Stimulated activated CD8-positive, alpha-beta memory T cell treated with anti-CD3 and anti-CD28 coated beads, Interleukin-4, amount 100 ng/mL, for 1 hour (primary cell): ENCODE measurements at places on chromosomes 4 and X.

DNA sequence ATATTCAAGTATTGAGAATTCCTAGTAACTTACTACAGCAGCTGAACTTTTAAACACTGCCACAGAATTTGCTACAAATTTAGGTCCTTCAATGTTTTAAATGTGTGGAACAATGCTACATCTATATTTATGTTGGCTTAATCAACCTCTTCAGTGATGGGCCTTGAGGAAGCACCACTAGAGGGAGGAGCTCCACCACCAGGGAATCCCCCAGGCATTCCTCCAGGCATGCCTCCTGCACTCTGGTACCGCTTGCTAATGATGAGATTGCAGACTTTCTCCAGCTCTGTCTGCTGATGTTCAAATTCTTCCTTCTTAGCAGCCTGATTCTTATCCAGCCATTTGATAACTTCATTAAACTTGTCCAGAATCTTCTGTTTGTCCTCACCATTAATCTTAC is 190.8 kb downstream of the HTR2C start:
- no peak for DNase-seq

GRCh38 chr4:174119830-174120229 is 163.6 kb downstream of the FBXO8 start:
- DNase-seq: no peak

DNA sequence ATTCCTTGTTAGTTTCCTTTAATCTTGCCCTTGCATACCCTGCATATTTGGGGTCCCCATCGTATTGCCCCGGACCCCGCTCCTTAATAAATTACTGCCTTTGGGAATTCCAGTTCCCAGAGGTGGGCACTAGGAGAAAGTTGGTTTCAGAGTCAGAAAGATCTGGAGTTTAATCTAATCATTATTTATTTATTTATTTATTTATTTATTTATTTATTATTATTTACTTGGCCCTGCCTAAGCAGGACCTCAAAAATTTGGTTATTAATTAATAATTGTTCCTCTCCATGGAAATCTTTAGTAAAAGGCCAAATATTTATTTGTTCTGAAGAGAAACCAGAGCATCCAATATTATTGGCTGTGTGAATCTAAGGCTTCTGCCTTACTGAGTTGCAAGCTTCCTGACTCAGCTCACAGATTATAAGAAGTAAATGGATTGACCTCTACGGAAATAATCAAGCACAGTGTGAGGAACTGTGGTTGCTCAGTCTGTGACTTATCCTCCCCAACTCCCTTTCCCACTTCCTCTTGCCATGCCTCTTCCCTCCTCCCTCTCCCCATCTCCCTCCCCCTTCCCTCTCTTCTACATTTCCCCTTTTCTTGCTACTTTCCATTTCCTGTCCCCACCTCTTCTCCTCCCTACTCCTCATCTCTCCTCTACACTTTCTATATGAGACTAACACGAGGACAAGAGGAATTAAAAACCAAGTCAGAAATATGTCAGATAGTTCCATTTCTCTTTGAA is 61.5 kb upstream of the AP1S2 start:
- no peak for DNase-seq

DNA sequence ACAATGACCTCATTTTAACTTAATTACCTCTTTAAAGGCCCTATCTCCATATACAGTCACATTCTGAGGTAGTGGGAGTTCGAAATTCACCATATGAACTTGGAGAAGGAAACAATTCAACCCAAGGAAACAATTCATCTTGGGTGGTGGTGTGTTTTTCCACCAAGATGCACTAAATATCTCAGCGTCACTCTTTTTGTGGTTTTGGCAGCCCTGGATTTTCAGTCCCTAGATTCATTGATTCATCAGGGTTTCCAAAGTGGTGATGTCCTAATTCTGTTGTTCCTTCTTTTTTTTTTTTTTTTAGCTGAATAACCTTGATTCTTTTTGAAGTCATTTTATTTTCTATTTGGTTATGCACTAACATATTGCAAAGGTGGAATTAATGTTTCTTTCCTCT is 162.6 kb upstream of the RAPGEF2 start:
- no peak for DNase-seq

DNA sequence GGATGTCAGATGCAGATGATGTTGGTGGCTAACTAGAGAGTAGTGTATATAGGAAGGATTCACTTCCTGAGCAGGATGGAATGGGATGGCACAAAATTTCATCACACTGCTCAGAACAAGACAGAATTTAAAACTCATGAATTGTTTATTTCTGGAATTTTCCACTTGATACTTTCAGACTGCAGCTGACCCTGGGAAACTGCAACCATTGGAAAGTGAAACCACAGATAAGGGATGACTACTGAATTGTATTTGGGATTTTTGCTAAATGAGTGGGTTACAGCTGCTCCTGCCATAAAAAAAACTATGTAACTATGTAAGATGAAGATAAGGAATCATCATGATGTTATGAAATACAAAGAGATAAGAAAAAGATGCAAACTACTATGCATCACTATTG is 51.4 kb downstream of the NPY5R start:
- DNase-seq: no peak

GRCh38 chr4:145845118-145845517 is 93.5 kb downstream of the ZNF827 start:
- no peak for DNase-seq

- no peak for DNase-seq
Observed at GRCh38 chr4:41267997-41268396, 11.3 kb downstream of the UCHL1 start.

DNA sequence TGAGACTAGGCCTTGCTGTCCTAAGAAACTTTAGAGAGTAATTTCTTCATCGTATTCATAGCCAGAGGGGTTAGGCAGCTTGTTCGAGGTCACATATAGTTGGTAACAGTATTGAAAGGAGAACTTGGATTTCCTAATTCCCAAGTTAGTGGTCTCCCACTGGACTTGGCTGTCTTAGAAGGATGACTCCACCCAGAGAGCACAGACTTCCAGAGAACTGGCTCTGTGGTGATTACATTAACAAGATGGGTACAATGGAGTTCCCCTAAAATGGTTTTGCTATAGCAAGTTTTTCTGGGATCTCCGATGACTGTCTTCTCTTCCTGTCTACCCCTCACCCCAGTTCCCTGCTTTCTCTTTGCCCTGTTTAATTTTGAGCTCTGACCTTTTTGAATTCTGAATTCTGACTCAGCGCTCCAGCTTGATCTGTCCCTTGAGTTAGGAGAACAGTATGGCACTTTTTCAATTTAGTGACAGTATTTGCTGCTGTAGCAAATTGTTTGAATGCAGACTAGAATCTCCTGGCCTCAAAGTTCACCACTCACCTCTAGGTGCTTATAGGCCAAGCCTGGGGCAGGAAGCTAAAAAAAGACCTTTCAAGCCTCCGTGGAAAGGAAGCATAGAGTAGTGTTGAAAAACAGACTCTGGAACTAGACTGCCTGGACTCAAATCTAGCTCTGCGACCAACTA is 6.9 kb downstream of the MSN start:
- no peak for DNase-seq

GRCh38 chr4:143555676-143556075 is 42.2 kb downstream of the SMARCA5 start:
- DNase-seq: no peak

GRCh38 chr4:149238097-149238496 is 577.5 kb downstream of the IQCM start:
- DNase-seq: no peak

GRCh38 chr4:188372829-188373228 is 233.6 kb downstream of the TRIML1 start:
- DNase-seq: no peak

DNA sequence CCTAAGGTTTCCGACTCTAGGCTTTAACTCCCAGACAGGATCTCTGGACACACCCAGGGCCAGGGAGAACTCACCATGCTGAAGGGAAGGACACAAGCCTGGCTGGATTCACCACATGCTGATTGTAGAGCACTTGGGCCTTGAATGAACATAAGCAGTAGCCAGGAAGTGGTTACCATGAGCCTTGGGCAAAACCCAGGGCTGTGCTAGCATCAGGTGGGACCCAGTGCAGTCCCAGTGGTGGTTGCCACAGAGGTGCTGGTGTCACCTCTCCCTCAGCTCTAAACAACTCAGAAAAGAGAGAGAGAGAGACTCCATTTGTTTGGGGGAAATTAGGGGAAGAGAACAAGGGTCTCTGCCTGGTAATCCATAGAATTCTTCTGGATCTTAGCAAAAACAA is 77.0 kb downstream of the KLHL13 start:
- no peak for DNase-seq

DNA sequence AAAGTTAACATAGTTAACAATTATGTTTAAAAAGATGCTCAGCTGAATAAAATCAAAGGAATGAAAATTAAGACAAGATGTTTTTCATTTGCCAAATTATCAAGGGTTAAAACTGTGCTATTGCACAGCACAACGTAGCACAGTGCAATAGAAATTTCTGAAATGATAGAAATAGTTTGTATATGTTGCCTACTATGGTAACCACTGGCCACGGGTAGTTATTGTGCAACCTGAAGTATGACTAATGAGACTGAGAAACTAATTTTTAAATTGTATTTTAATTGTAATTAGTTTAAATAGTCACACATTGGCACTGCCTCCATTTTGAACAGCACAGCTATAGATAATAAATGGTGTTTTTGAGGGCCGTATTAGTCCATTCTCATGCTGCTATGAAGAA is 343.1 kb upstream of the FAM241A start:
- DNase-seq: no peak

- no peak for DNase-seq
Observed at GRCh38 chrX:100048156-100048555, 361.9 kb downstream of the PCDH19 start.

- no peak for DNase-seq
Observed at GRCh38 chr4:157217708-157218107, 2.8 kb upstream of the GRIA2 start.
